ENCODE measurements at places on chromosomes 3 and 15.
A peak's percentile ranks its signal among the peaks of the same experiment; 100 is the strongest.

GRCh38 chr3:50139718-50140423, 15.3 kb upstream of the SEMA3F start:
- no peak for DNase-seq

DNA sequence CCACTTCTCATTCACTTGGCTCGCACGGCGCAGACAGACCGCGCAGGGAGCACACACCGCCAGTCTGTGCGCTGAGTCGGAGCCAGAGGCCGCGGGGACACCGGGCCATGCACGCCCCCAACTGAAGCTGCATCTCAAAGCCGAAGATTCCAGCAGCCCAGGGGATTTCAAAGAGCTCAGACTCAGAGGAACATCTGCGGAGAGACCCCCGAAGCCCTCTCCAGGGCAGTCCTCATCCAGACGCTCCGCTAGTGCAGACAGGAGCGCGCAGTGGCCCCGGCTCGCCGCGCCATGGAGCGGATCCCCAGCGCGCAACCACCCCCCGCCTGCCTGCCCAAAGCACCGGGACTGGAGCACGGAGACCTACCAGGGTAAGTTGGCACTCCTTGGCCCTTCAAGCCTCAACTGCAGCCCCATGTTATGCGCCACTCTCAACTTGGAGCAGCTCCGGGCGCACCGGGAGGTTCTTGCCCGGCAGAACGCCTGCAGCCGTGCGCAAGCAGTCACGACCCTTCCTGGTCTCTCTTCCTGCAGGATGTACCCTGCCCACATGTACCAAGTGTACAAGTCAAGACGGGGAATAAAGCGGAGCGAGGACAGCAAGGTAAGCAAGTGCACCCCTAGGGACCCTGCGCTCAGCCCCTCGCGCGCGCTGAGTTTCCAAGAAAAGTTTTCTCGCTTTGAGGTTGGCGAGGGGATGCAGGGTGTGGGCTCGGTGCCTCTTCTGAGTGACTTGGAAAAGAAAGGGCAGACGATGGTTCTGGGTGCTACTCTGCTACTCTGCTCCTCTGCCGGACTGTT, at the start of gene BHLHE40:
Gene BHLHE40 (plus strand): TSS at position 10 of the 801 bp plus-strand sequence. CDS start 282 bp downstream, at position 292.
- no peak for DNase-seq

DNA sequence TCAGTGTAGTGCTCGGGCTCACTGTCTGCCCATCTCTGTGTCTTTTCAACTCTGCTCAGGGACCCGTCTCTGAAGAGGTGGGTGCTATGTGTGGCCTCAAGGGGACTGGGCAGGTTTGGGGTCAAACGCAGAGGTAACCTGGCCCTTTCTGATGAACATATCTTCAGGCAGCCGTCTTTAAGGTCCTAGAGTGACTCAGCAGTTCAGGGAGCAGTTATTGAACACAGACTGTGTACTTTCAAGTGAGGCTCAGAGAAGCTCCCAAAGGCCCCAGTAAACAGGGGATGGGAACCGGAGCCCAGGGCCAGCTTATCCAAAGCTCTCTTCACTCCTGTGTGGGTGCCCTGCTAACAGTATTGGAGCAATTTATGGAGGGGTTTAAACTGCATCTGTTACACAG, 73.1 kb downstream of the WDR76 start:
- no peak for DNase-seq

GRCh38 chr15:29698030-29698701, 124.1 kb downstream of the TJP1 start:
- DNase-seq, result peak; percentile 50

GRCh38 chr15:62969442-62970089, 73.0 kb upstream of the TPM1 start:
- no peak for DNase-seq

DNA sequence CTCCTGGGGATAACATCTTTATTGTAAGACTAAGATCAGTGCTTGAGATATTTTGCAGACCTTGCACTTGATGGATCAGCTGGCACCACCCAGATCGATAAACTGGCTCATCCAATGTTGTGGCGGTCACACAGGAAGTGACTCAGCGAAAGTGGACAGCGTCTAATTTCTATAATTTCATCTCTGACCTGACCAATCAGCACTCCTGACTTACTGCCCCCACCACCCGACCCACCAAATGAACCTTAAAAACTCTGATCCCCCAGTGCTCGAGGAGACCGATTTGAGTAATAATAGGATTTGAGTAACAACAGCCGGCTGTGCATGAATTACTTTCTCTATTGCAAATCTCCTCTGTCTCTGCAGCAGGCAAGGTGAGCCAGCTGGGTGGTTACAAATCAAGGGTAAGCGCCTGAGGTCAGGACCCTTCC, 62.7 kb upstream of the RNU6-1 start:
- DNase-seq, result no peak

- DNase-seq, result peak; percentile 41
Measured at GRCh38 chr15:47708161-47708980, 8.9 kb upstream of the SEMA6D start.

All from LoVo (cell line).